ENCODE measurements at places on chromosomes 3 and 15.

DNA sequence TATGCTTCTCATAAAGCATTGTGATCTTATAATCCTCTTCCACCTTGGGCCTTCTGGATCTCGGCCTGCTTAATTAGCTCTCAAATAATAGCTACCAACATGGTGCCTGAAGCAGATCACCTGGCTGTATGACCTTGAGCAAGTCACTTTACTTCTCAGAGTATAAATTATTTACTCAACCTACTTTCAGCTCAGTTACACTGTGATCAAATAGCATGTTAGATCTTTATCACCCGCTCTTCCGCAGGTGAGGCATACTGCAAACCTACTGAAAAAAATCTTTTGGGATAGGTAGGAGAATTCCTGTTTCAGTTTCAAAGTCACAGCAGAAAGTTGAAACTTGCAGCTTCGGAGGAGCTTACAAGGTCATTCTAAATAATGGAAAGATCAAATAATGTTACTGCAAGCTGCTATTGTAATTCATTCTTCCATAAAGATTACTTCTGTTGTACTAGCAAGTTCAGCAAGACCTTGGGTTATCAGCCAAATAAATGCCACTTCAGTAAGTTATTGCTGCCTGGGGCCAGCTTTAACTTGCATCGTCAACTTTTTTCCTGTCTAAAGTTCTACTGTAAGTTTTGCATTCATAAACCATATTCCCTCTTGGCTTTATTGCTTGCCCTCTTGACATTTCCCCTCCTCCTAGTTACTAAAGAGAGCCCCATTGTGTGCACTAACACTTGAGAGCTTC lies 268.4 kb upstream of the ATP11B start:
- DNase-seq = no peak

DNA sequence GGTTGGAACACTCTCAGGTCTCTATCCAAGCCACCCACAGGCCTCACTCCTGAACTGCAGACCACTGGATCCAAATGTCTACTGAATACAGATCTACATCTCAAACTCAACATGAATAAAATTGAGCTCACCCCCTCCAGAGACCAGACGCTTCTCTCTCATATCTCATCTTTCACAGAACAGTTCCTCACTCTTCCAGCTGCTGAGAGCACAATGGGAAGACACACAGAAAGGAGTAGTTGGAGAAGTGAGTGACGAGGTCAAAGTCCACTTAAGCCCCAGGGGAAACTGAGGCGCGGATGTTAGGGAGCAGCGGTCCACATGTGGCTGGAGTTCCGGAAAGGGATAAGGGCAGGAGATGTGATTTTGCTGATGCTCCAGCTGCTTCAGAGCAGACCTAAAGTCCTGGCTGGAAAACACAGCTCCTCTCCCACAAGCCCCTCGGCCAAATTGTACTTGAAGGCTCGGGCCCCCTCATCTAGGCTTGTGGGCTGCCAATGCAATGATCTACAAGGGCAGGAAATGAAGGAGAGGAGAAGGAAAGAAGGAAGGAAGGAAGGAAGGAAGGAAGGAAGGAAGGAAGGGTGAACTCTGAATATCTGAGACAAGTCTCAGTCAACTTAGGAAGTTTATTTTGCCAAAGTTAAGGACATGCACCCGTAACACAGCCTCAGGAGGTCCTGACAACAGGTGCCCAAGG lies 211.2 kb upstream of the TLE3 start:
- DNase-seq = no peak

- no peak for DNase-seq
These were observed 251.9 kb upstream of the TMC3 start for GRCh38 chr15:81625896-81626295.

DNA sequence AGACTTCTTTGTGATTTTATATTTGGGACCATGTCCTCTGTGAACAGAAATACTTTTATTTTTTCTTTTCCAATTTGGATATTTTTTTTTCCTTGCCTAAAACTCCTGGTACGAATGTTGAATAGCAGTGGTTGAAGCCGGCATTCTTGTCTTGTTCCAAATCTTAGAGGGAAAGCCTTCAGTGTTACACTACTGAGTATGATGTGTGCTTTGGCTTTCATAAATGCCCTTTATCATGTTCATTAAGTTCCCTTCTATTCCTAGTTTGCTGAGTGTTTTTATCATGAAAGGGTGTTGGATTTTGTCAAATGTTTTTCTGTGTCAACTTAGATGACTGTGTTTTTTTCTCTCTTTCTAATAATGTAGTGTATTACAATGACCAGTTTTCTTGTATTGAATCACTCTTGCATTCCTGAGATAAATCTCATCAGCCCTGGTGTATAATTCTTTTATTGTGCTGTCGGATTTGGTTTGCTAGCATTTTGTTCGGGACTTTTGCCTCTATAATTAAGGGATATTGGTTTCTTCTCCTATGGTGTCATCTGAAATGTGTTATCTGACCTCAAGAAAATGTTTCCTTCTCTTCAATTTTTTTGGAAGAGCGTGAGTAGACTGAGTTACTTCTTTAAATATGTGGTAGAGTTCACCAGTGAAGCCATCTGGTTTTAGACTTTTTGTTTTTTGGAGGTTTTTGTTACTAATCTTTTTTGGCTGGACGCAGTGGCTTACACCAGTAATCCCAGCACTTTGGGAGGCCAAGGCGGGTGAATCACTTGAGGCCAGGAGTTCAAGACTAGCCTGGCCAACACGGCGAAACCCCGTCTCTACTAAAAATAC lies 33.3 kb downstream of the MAP1A start:
- DNase-seq = no peak

DNA sequence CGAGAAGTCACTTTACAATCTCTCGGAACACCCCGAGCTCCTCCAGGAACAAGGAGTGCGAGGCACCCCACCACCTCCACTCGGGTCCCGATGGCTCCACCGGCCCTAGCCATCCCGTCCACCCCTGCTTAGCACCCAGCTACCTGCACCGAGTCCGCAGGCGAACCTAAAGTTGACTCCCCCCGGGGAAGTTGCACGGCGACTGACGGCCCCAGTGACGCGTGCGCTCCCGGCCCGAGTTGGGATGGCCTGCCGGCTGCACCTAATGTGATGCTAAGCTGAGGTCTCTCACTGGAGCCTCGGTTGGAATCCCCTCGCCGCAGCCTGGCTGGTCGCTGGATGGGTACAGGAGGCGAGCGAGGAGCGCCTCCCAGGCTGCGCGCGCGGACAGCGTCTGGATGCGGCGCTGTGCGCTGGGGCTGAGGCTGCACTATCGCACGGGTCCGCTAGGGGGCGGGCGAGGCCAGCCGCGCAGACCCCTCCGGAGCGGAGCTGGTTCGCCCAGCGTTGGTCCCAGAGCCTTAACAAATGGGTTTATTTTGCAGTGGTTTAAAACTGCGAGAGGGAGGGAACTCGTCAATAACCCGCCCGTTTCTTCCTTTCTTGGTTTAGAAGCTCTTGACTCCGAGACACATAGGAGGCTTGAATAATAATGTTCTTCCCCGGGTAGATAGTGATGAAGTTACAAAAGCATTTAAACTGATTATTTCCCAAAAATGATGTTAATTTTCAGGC lies at the start of gene OXTR:
OXTR (minus strand) TSS at position 526 of the 735 bp plus-strand sequence. CDS start 1,426 bp downstream, outside the sequence.
- DNase-seq = peak; percentile 53

GRCh38 chr3:183244219-183244618 lies 8.8 kb upstream of the B3GNT5 start:
- DNase-seq = peak; percentile 53

- no peak for DNase-seq
These were observed 1.7 kb upstream of the TLR9 start for GRCh38 chr3:52227117-52227516.

- DNase-seq = no peak
These were observed 406.2 kb upstream of the CNTN4 start for GRCh38 chr3:1692428-1692827.

DNA sequence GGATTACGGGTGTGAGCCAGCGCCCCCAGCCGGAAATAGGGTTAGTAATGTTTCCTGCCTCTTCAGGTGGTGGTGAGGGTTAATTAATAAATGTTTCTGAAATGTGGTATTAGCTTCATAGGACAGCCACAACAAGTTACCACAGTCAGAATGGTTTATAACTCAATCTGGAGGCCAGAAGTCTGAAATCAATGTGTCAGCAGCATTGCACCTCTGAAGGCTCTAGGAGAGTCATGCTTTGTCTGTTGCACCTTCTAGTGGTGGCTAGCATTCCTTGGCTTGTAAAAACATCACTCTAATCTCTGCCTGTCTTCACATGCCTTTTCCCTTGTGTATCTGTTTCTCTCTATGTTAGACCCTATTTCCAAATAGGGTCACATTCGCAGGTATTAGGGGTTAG lies 7.8 kb upstream of the RPSA start:
- DNase-seq = no peak

- DNase-seq = no peak
These were observed 253.1 kb downstream of the CGGBP1 start for GRCh38 chr3:87805670-87806069.

- no peak for DNase-seq
These were observed 615.7 kb downstream of the TBL1XR1 start for GRCh38 chr3:176581589-176581988.

DNA sequence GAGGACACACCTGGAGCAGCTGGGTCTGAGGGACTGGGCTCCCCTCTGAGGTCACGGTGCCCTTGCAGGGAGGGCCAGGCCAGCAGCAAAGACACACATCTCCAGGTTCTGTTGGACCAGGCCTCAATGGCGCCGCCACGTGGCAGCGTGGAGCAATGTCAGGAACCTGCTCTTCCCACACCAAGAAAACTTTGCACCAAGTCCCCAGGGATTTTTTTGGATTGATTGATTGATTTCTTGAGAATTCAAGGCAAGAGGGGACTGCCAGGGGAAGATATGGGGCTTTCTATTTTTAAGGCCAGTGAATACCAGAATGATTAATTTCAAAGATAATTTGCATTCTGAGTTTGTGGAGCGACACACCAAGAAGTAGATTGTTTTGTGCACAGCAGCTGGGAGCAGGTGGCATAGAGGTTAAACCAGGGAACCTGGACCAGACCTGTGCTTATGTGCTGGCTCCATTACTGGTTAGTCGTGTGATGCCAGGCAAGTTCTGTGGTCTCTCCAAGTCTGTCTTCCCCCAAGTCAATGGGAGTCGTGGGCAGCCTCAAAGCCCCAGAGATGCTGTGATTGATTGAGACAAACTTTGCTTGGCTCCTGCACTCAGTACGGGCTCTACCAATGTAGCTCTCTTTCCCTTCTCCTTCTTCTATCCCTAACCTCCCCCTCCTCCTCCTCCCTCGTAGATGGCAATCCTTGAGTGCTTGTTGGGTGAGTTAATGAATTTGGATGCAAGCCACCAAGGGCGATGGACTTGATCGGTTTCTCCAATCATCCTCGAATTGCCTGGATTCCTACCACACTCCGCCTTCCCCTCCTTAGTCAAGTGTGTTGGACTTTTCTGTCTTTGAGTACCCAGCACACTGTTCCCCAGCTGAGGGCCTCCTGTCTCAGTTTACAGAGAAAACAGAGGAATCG lies 96.2 kb upstream of the TRPM1 start:
- no peak for DNase-seq

GRCh38 chr3:196989721-196990262 lies 21.2 kb upstream of the PIGZ start:
- DNase-seq = peak; percentile 23

GRCh38 chr3:170679190-170679589 lies 93.3 kb upstream of the SLC7A14 start:
- DNase-seq = no peak

DNA sequence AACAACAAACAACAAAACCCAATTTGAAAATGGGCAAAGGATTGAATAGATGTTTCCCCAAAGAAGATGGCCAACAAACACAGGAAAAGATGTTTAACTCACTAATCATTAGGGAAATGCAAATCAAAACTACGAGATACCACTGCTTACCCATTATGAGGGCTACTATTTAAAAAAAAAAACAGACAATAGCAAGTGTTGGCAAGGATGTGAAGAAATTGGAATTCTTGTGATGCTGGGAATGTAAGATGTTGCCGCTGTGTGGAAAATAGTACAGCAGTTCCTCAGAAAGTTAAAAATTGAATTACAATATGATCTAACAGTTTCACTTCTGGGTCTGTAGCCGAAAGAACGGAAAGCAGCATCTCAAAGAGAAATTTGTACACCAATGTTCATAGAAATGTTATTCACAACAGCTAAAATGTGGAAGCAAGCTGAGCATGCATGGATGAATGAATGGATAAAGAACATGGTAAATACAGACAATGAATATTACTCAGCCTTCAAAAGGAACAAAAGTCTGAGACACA lies 121.9 kb downstream of the CHSY1 start:
- no peak for DNase-seq

- DNase-seq = no peak
These were observed 7.0 kb downstream of the CRYGS start for GRCh38 chr3:186536883-186537844.

- no peak for DNase-seq
These were observed 134.4 kb upstream of the FAM3D start for GRCh38 chr3:58800940-58801339.

DNA sequence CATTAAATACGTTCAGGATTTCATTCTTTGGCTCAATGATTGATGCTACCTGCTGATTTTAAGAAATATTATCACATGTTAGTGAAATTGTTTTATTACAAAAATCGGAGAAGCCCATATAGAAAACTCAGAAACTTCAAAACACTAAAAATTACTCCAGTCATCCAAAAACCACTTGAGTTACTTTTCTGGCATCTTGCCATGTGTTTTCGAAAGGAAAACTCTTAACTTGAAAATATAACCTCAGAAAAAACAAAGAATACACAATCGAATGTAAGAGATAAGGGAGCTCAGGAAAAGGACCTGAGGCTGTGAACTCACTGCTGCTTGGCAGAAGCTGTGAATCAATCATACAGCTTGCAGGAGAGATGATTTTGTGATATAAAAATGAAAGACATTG lies 151.3 kb upstream of the SLITRK3 start:
- DNase-seq = no peak

DNA sequence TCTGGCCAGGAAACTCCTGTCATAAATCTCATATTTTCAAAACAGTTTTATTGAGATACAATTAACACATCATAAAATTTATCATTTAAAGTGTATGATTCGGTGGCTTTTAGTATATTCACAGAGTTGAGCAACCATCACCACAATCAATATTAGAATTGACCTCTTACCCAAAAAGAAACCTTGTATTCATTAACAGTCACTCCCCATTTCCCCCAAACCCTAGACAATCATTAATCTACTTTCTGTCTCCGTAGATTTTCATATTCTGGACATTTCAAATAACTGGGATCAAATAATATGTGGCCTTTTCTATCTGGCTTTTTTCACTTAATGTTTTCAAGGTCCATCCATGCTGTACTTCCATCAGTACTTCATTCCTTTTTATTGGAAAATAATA lies 145.7 kb upstream of the RORA start:
- DNase-seq = no peak

GRCh38 chr3:140152851-140153639 lies 218.1 kb downstream of the CLSTN2 start:
- no peak for DNase-seq

DNA sequence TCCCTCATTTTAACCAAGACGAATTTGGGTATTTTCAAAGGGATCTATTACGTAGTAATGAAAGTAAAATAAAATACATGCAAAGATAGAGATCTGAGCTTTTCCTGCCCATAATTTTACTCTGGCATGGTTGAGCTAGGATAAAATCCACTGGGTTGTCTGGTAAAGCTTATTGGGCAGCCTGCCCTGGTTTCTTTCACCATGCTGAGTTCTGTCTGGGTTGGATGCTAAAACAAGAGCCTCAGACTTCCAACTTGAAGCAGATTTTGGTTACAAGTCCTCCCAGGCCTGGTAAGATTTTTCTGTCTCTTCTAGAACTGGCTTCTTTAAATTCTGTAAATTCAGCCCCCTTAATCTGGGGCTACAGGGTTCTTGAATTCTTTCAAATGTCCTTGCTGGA lies 86.8 kb downstream of the SAMMSON start:
- no peak for DNase-seq
